MV-4-11 (cell line): ENCODE measurements at places on chromosomes 7 and 10.

DNA sequence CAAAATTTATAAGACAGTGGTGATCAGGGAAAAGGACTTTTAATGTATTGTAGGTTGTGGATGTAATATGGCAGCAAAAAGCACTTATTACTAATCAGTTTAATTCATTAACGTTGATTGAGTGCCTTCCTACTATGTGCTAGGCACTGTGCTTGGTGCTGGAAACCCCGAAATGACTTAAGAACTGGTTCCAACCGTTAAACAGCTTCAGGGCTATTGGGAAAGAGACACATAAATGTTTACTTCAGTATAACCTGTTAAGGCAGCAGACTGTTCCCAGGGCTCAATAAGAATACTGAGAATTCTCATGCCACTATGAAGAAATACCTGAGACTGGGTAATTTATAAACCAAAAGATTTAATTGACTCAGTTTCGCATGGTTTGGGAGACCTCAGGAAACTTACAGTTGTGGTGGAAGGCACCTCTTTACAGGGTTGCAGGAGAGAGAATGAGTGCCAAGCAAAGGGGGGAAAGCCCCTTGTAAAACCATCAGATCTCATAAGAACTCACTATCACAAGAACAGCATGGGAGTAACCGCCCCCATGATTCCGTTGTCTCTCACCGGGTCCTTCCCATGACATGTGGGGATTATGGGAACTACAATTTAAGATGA, 1.1 kb upstream of the SLC25A13 start:
- no peak for DNase-seq

GRCh38 chr7:13641714-13642113, 347.8 kb downstream of the ETV1 start:
- no peak for DNase-seq

GRCh38 chr10:67225226-67225625, 299.4 kb downstream of the LRRTM3 start:
- peak; percentile 30 for DNase-seq

- peak; percentile 30 for DNase-seq
Observed at GRCh38 chr7:18520450-18521235, 25.1 kb downstream of the HDAC9 start.

DNA sequence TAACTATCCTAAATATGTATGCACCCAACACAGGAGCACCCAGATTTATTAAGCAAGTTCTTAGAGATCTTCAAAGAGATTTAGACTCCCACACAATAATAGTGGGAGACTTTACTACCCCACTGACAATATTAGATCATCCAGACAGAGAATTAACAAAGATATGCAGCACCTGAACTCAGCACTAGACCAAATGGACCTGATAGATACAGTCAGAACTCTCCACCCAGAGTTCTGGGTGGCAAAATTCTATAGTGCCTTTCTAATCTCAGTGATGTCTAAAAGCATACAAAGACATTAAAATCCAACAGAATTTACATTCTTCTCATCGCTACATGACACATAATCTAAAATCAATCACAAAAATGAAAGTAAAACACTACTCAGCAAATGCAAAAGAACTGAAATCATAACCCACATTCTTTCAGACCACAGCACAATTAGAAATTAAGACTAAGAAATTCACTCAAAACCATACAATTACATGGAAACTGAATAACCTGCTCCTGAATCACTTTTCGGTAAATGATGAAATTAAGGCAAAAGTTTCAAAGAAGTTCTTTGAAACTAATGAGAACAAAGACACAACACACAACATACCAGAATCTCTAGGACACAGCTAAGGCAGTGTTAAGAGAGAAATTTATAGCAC, 183.2 kb downstream of the AGMO start:
- no peak for DNase-seq

- DNase-seq, result no peak
Observed at GRCh38 chr7:32256376-32256775, 186.2 kb upstream of the PDE1C start.

- DNase-seq, result no peak
Observed at GRCh38 chr10:69576334-69577011, 3.3 kb upstream of the NEUROG3 start.

DNA sequence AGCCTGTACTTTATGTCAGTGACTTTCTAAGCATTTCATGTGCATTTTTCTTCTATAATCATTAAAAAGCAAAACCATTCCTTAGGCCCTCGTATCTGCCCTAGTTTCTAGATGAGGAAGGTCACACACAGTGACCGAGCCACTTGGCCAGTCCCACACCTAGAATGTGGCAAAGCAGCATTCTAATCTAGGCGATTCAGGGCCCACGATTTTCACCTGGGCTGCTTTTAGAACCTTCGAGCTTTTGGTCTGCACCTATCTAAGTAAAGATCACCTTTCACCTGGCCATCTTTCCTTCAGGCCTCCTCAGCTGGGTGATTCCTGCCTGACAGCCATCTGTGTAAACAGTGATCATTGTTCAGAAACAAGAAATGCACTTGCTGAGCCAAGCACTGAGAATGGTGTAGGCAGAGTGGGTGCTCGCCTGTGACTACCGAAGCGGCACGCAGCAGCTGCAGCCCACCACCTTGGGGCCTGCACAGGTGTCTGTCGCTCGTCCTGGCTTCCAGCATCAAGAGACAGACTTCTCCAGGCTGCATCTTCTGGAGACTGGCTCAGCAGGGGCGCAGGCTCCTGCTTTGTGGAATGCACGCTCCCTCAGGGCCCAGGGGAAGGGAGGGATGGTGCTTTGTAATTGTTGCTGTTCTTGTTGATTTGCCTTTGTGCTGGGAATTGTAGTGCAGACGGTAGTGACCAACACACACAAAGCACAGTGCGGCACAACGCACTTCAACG, 149.0 kb upstream of the INSYN2A start:
- DNase-seq, result no peak

DNA sequence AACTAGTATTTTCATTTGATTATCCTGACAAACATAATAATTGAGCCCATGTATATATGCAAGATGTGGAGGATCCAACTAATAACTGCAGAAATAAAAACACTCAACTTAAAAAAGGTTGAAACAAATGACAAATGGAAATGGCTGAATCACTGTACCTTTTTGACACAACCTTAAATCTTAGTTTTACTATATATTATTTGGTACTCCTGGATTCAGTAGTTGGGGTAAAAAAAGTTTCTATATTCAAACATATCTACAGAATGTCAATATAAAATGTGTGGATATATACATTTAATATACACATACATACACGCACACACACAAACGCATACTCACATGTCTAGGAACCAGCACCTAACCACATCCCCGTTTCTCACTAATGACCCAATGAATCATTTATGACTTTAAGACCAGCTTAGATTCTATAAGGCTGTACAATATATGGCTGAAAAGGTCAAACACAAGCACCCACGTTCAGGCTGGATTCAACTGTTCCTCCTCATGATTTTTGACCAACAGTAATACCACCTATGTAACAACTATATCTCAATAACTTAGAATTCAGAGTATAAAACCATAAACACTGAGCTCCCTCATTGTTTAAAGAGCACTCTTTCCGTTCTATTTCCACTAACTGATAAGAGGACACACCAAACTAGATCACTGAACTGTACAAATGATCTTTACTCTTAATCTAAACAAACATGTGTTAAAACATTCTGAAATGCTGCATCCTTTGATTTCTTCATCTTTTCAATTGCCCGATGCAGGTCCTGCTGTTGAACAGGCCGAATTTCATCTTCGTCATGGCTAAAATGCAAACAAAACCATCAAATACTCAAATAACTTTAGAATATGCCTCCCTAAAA, 63.8 kb downstream of the ATAD1 start:
- peak; percentile 30 for DNase-seq

DNA sequence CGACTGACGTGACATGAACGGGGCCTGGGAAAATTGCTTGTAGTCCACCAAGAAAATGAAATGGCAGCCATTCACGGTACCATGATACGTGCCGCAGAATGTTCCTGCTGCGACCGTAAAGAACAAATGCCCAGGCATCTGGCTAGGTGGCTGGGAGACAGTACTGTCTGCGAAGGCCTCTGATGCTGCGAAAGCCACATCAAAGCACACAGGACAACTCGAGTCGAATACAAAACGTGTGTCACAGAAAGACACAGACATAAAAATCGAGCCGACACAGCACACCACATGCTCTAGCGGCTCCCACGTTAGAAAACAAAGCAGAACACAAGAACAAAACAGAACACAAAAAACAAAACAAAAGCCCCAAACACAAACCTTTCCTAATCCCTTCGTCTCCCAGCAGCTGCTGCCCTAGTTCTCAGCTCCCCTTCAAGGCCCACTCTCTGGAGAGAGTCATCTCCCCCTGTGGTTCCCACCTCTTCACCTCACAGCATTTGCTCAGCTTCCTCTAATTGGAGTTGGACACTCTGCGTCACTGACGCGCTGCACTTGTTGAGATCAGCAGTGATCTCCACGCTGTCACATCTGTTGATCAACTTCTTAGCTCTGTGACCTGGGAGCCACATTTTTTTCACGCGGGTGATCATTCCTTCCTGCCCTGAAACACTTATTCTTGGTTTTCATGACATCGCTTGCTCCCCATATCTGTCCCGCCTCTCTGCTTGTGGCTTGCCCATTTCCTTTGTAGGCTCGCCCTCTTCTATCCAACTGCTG, 112.2 kb downstream of the CLEC2L start:
- DNase-seq, result peak; percentile 57

- DNase-seq, result no peak
Observed at GRCh38 chr7:156986378-156986777, 24.1 kb downstream of the MNX1 start.

DNA sequence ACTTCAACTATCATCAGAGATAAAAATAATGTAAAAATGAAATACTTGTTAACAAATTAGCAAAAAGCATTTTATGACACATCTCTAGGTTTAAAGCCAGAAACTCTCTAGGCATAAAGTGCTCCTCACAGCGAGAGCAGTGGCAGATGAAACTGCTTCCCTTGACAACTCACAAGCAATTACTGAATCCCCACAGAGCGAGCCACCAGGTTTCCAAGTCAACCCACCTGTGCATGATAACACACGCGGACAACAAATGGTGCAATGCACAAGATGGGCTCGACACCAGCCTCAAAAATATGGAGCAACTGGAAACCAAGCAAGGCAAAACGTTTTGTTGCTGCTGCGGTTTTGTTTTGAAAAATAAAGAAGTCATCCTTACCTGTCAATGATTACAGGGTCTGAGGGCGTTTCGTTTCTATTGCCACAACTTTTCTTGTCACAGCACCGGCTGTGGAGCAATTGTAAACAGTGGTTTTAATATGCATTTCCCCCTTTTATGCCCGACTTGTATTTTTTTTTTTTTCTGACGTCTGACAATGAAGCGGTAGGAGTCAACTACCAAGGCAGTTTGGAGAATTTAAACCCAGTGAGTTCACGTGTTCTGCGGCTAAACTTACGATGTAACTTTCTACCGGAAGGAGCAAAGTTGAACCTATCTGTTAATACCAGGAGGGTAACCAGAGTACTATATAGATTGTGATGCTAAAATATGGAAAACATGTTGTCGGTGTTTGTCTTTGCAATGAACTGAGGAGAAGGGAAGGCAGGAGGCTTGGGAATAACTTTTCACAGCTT, 7.0 kb downstream of the EBF3 start:
- no peak for DNase-seq

- DNase-seq, result no peak
Observed at GRCh38 chr7:77858278-77858677, 59.7 kb downstream of the PHTF2 start.

- no peak for DNase-seq
Observed at GRCh38 chr10:126754966-126755365, 84.5 kb upstream of the C10orf90 start.

DNA sequence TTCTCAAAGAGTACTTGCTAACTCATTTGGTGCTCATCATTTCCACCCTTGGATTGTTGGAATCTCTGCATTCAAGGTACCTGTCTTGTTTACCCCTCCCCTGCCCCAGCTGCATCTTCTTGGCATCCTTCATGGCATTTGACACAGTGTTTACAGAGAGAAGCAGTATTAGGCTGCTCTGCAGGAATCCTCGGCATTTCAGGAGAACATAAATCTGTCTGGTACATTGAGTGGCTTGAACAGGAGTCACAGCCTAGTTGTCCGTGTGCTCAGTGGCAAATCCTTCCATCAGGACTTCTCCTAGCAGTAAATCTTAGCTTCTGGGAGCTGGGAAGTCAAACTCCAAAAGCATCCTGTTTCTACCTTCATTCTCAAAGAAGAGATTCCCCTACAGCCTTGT, 136.8 kb upstream of the YAE1 start:
- no peak for DNase-seq

DNA sequence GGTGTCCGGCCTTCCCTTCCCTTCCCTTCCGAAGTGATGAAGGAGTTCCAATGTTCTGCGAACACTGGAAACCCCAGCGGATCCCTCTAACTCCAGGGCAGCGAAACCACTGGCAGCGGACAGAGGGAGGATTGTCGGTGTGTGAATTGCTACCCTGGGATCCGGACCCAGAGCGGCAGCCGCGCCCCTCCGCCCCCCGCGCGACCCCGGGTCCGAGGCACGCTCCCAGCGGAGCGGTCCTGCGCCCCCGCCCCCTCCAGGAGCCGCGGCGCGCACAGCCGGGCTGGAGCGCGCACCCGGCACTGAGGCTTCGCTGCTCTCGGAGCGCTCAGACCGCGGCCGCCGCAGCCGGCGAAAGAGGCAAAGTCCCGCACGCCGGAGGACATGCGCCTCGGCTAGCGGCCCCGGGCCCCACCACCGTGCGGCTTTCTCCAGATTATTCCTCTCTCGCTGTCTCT, at the start of gene PTPRZ1:
Gene PTPRZ1 (plus strand): TSS at position 331 of the 458 bp plus-strand sequence. CDS start 339 bp downstream, outside the sequence.
- DNase-seq, result no peak

DNA sequence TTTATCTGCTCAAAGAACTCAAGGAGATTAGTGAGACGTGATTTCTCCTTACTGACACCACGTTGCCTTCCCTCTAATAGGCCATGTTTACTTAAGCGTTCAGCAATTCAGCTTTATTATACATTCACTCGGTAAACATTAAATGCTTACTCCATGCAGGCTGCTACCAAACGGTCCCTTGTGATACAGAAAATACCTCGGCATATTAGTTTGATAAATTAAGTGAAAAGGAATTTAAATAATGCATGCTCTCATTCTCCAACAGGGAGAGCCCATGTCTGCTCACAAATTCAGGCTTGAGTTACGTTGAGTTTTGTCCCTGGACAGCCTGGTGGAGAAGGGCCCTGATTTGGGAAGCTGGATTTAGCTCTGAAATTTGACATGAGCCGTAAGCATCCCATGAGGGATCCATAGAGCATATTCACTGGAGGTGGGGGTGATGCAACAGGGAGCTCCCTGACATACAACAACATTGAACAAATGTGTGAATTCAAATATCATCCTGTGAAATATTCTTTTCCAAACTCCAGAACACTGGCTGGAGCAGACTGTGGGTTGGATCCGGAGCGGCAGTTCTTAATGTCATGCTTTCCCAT, 86.3 kb downstream of the TBXAS1 start:
- DNase-seq, result no peak

GRCh38 chr7:87599336-87599735, 1.3 kb downstream of the ABCB1 start:
- peak; percentile 93 for DNase-seq

GRCh38 chr7:56028942-56029630, 22.2 kb downstream of the PSPH start:
- no peak for DNase-seq

GRCh38 chr7:155815332-155816191, 3.3 kb upstream of the SHH start:
- peak; percentile 4 for DNase-seq
